Foreskin keratinocyte (primary cell): ENCODE measurements at places on chromosomes 13 and 19. TPM values are rescaled to one million over a fixed set of nuclear protein-coding genes. Genes with fewer than 3 reads are reported as not detected.

The SYT3 gene
- not detected in 2 replicates for total RNA-seq

The KASH5 gene
- not detected in 2 replicates for total RNA-seq

The FBXO27 gene
- 8.7 and 9.0 TPM in 2 replicates for total RNA-seq

The SYNE4 gene
- 1.2 TPM in 2 replicates for total RNA-seq

The DMKN gene
- total RNA-seq = 264 and 272 TPM in 2 replicates

The C1QTNF9 gene
- total RNA-seq = not detected in 2 replicates

The CLEC17A gene
- not detected in 2 replicates for total RNA-seq
